ENCODE measurements at places on chromosomes 1 and 21.

DNA sequence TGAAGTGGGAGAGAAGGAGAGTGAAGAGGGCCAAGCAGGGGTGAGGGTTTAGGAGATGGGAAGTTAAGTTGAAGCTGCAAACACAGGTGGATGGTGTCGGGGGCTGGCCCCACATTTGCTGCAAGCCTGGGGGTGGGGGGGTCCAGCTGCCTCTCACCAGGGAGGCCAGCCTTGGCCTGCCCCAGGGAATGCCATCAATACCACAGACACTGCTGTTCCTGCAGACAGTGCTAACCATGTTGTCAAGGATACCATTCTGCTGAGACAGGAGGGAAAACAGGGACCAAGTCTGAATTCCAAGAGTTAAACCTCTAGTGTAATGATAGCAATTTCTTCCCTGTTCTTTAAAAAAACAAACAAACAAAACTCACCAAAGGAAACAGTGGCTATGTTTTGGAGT is 8.0 kb downstream of the MECR start:
- no peak overlapping the region for H3K4me3 ChIP-seq
- no peaks in the 10 kb centered on the region for H3K4me1 ChIP-seq
- H3K27ac ChIP-seq = no peak overlapping the region
- no peak for DNase-seq
- no peaks in the 10 kb centered on the region for H3K27me3 ChIP-seq

GRCh38 chr1:20411196-20411980 is 74.6 kb downstream of the CAMK2N1 start:
- no peak for DNase-seq
- H3K27me3 ChIP-seq = peaks cover 5% of the 10 kb centered on the region
- no peaks in the 10 kb centered on the region for H3K36me3 ChIP-seq
- H3K27ac ChIP-seq = no peak overlapping the region
- H3K4me1 ChIP-seq = no peaks in the 10 kb centered on the region

- no peak overlapping the region for H3K27ac ChIP-seq
- H3K27me3 ChIP-seq = no peaks in the 10 kb centered on the region
- no peak overlapping the region for H3K4me3 ChIP-seq
- no peaks in the 10 kb centered on the region for H3K4me1 ChIP-seq
- no peak for DNase-seq
- H3K36me3 ChIP-seq = no peaks in the 10 kb centered on the region
These were observed 29.0 kb downstream of the NME7 start for GRCh38 chr1:169338617-169339016.

GRCh38 chr1:42940851-42941639 is 17.6 kb downstream of the SLC2A1 start:
- no peak overlapping the region for H3K27ac ChIP-seq
- H3K27me3 ChIP-seq = no peaks in the 10 kb centered on the region
- peaks cover 2% of the 10 kb centered on the region for H3K4me1 ChIP-seq
- DNase-seq = no peak
- peaks cover 47% of the 10 kb centered on the region for H3K36me3 ChIP-seq

DNA sequence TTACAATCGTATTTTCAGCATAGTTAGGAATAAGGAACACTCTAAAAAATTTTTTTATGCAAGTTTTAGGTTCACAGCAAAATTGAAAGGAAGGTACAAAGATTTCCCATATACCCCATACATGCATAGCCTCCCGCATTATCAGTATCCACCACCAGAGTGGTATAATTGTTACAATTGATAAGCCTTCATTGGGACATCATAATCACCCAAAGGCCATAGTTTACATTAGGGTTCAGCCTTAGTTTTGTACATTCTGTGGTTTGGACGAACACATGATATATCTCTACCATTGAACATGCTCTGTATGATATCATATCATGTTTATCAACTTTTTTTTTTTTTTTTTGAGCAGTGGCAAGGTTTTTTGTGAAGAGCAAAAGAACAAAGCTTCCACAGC is 180.0 kb downstream of the SDCCAG8 start:
- 0 out of 2 replicates have a peak, but pooled peaks cover 2% of the 10 kb centered on the region for H3K4me1 ChIP-seq
- no peaks in the 10 kb centered on the region for H3K27me3 ChIP-seq
- H3K27ac ChIP-seq = no peak overlapping the region
- DNase-seq = no peak
- no peak overlapping the region for H3K4me3 ChIP-seq

DNA sequence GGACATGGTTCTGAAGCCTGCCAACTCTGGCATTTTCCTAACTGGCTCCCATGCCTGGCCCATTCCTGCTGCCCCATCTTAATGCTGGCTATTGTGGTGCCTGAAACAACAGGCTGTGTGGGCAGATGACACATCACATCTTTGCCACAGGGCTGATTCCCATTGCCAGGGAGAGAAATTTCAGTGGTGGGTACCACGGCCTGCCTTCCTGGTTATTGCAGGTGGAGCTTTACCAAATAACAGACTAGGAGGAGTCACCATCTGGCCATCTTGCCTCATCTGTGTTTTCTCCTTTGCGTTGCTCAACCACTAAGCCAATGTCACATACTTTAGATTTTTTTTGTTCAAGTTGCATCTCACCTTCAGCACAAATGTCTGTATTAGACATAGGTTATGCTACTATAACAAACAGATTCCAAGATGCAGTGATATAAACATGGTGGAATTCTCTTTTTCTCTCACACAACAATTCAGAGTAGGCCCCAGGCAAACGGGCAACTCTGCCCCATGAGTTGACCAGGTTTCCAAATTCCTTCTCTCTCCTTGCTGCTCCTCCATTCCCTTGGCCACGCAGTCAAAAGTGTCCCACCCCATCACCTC is 14.1 kb downstream of the CDA start:
- H3K27me3 ChIP-seq = no peaks in the 10 kb centered on the region
- no peaks in the 10 kb centered on the region for H3K36me3 ChIP-seq
- H3K27ac ChIP-seq = no peak overlapping the region
- no peak for DNase-seq
- H3K4me3 ChIP-seq = no peak overlapping the region
- H3K4me1 ChIP-seq = no peaks in the 10 kb centered on the region

DNA sequence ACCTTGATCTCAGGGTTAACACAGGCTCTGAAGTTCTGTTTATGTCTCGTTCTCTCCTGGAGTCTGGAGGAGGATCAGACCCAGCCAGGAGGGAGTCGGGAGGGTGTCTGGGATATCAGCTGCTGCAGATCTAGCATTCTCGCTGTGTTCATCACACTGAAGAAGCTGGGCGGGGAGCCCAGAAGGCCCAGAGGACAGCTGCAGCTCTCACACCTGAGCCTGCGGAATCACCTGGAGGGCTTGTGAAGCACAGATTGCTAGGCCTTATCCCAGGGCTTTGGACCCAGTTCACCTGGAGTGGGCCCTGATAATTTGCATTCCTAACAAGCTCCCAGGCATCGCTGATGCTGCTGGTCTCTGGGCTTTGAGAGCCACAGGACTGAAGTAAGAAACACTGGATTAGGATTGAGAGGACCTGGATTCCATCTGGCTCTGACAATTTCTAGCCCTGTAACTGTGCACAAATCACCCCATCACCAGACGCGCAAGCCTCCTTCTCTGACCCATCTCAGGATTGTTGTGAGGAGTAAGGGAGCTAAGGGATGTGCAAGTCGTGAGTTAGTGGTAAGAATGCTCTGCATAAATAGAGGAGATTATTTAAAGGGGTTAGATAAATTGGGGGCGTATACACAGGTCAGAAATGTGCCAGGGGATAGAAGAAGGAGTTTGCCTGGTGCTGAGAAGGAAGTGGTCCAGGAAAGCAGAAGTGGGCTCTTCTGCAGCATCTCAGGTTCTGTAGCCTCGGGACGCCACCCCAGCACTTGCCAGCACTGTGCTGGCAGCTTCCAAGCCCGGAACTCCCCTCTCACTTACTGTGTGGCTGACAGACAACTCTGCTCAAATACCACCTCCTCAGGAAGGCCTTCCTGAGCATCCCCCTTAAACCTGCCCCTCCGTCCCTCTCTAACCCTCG is 19.1 kb downstream of the ABCA4 start:
- peaks cover 4% of the 10 kb centered on the region for H3K4me1 ChIP-seq
- DNase-seq = no peak
- H3K27me3 ChIP-seq = no peaks in the 10 kb centered on the region
- no peak overlapping the region for H3K27ac ChIP-seq
- H3K4me3 ChIP-seq = no peak overlapping the region

DNA sequence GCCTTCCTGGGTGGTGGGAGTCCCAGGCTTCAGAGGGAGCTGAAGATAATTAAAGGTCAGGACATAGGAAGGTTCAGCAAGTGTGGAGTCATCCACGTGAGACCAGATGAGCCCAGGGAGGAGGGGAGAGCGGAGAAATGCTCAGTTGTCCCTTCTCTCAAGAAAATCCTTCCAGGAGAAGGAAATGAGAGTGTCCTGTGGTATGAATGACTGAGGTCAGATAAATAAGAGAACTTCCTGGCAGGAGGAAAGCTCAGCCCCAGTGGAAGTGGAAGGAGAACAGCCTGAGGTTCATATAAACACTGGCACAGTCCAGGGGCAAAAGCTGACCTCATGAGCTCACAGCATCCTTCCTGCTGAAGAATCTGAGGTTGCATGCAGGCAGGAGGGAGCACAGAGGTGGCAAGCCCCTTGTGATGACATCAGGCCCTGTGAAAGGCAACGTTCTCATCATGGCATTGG is 97.6 kb downstream of the NAV1 start:
- no peak overlapping the region for H3K27ac ChIP-seq
- 0 out of 2 replicates have a peak, but pooled peaks cover 2% of the 10 kb centered on the region for H3K4me1 ChIP-seq
- no peaks in the 10 kb centered on the region for H3K36me3 ChIP-seq
- DNase-seq = no peak
- H3K4me3 ChIP-seq = no peak overlapping the region

DNA sequence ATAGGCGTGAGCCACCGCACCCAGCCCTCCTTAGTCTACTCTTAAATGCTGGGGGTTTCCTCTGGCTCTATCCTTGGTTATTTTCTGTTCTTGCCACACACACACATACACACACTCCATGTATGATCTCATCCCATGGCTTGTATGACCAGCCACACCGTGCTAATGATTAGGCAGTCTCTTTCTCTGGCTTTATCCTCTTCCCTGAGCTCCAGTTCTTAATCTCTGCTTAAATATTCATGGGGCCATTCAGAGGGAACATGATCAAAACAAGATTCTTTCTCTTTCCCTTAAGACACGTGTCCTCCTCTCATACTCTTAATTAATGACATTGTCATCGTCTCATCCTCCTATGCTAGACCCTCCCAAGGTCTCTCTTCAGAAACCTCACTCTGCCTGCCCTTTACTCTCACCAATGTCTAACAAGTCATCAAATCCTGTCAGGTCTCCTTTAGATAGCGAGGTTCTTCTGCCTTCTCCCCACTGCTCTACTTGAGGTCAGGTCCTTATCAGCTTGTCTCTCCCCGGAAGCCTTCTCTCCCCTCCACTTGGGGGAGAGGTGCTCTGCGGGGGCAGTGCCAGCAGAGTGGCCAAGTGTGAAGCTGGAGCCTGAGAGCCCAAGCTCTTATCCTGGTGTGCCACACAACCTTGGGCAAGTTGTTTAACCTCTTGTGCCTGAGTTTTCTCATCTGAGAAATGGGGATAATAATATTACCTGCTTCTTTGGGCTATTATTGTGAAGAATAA is 83.0 kb upstream of the GNG12 start:
- no peak overlapping the region for H3K4me3 ChIP-seq
- H3K27me3 ChIP-seq = no peaks in the 10 kb centered on the region
- H3K4me1 ChIP-seq = no peaks in the 10 kb centered on the region
- DNase-seq = no peak

DNA sequence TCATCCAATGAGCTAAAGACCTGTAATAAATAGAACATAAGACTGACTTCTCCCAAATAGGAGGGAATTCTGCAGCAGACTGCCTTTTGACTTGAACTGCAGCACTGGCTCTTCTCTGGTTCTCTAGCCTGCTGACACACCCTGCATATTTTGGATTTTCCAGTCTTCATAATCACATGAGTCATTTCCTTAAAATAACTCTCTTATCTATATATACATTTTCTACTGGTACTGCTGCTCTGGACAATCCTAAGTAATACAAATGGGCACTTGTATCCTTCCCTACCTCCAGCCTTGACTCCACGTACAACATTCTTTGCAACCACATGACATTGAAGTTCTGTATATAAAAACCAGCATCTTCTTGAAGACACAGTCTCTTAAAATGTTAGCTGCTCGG is 429.4 kb upstream of the TMPRSS15 start:
- no peaks in the 10 kb centered on the region for H3K36me3 ChIP-seq
- no peak overlapping the region for H3K27ac ChIP-seq
- no peaks in the 10 kb centered on the region for H3K27me3 ChIP-seq
- DNase-seq = no peak
- H3K4me1 ChIP-seq = no peaks in the 10 kb centered on the region

DNA sequence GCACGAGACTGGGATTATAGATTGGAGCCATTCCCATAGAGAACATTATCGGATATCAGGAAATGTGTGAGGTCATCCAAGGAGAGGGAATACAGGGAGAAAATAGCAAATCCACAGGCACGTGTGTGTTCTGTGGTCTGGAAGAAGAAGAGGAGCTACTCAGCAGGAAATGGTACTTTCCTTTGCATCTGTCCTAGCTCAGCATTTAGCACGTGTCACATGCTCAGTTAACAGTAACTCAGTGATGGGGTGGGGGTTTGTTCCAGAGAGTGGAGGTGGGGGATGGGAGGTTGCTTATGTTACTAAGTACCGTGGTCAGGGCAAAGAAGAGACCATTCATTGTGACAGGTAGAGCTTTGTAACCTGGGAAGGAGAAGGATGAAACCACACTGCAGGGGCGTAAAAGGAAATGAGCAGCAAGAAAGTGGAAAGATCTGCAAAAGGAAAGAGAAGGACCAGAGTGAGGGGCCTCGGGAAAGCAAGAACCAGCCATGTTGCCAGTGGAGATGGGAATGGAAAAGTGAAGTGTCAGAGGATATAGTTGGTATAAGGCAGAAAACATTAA is 100.4 kb downstream of the ATP5PO start:
- DNase-seq = no peak
- no peak overlapping the region for H3K4me3 ChIP-seq
- H3K4me1 ChIP-seq = peaks cover 2% of the 10 kb centered on the region
- peaks cover 7% of the 10 kb centered on the region for H3K36me3 ChIP-seq
- H3K27me3 ChIP-seq = no peaks in the 10 kb centered on the region

- DNase-seq = no peak
- H3K4me1 ChIP-seq = no peaks in the 10 kb centered on the region
- no peaks in the 10 kb centered on the region for H3K27me3 ChIP-seq
- H3K36me3 ChIP-seq = no peaks in the 10 kb centered on the region
- H3K27ac ChIP-seq = no peak overlapping the region
These were observed 30.0 kb upstream of the C1orf185 start for GRCh38 chr1:51072043-51072439.

DNA sequence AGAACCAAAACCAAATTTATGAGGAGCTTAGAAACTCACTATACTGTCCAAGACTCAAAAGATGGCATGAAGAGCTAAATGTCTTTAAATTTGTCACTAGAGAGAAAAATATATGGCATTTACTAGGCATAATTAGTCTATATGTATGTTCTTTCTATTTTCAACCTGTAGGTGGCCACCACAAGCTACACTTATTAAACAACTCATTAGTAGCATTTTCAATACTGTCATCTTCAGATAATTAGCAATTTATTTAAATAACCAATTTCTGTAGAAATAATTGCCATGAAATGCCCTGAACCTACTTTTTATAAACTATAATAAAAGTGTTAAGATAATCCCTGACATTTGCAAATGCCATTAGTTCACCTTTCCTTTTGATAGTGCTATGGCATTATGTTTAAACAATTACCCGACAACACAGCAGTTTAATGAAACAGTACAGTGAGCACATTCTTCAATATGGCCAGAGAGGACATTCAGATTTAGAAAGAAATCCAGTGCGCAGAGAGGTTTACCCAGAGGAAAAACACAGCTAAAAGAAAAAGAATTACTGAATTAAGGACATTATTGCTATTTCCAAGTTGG is 522.5 kb downstream of the PTBP2 start:
- no peaks in the 10 kb centered on the region for H3K4me1 ChIP-seq
- no peak overlapping the region for H3K27ac ChIP-seq
- H3K27me3 ChIP-seq = no peaks in the 10 kb centered on the region
- DNase-seq = no peak
- no peaks in the 10 kb centered on the region for H3K36me3 ChIP-seq
- H3K4me3 ChIP-seq = no peak overlapping the region
